Stimulated activated naive CD8-positive, alpha-beta T cell treated with anti-CD3 and anti-CD28 coated beads, Interleukin-15, Interleukin-2, amounts not matched to agents 100 U/mL and 50 U/mL, for 24 hours (primary cell): ENCODE measurements at places on chromosomes 7 and 10.
A peak's percentile ranks its signal among the peaks of the same experiment; 100 is the strongest.

GRCh38 chr10:16612115-16612980, 90.7 kb upstream of the C1QL3 start:
- DNase-seq = peak; percentile 14

DNA sequence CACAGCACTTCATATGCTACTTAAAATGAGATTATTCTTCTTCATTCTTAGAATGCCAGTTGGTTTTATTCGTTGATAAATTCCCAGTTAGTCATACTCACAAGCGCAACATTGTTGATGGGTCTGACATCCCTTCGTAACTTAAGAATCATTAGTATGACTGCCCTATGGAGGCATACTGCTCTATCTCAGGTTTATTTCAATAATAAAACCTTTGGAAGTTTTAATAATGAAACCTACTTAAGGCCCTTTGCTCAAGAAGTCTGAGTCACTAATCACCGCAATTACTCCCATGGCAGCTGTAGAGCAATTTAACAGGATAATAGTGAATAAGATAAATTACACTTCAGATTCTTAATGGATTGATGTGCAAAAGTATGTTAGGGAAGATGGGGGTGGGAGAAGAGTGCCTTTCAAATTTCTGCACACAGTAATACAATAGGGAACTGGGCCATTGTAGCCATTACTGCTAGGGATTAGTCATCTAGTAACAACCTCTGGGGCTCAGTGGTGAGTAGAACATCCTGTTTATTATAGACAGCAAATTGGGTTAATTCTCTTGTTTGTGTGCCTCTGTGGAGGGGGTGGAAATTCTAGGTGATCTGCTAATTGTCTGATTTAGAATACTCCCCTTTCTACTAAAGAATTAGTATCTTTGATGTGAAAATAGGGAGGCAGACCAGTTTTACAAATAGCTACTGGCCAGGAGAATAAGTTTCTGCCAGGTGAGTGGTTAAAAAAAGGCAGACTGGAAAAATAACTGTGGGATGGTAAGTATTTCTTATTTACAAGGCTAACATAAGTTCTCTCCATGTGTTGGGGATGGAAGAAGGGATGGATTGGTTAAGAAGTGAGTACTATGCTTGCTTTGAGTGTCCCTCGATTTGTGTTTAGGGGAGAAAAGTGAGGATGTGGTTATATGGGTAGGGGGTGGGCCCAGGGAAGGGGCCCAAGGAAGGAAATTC, 74.5 kb upstream of the VKORC1L1 start:
- DNase-seq = no peak

DNA sequence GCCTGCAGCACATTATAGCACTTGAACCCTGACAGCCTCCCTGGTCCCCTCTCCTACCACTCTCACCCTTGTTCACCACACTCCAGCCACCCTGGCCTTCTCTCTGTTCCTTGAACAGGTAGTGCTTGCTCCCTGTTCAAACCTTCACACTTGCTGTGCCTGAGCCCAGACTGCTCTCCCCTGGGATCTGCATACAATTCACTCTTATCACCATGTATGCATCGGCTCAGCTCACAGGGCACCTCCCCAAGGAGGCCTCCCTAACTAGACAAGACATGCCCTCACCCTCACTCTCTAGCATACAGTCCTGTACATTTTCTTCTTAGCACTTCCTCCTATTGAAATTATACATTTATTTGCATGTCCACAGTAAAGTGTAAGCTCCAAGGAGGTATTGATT, 59.3 kb downstream of the FAM13C start:
- no peak for DNase-seq

GRCh38 chr10:60871215-60871614, 72.8 kb downstream of the RHOBTB1 start:
- DNase-seq = no peak

DNA sequence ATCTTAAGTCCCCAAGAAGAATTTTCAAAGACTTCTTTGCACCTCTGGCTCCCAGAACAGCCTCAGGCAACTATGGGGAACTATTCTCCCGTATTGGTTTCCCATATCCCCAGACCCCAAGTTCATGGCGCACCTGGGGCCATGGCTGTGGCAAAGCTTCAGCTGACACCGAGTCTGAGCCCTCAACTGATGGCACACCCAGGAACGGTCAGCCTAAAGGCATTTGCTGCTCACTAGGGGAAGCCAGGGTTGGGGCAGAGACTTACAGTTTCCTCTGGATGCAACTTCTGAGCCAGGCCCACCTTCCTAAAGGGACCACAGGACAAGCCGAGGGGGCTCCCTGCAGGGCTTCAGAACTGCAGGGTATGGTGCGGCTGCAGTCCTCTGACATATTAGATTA, 13.7 kb upstream of the CPA1 start:
- no peak for DNase-seq

DNA sequence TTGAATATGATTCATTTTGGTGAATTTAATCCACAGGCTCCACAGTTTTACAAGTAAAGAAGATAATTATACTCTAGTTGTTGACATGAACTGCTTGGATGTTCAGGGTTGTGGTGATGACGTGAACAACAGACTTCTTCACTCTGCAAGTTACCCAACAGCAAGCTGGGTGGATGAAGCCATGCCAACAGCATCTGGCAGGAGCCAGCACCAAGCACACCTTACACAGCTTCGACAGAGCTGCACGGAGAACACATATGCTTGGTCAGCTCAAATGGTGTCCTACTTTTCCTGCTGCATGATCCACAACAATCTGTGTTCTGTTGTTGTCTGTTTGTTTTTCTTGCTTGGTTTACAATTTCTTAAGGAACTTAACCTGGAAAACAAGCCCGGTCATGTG, 9.8 kb downstream of the NOD1 start:
- DNase-seq = no peak

DNA sequence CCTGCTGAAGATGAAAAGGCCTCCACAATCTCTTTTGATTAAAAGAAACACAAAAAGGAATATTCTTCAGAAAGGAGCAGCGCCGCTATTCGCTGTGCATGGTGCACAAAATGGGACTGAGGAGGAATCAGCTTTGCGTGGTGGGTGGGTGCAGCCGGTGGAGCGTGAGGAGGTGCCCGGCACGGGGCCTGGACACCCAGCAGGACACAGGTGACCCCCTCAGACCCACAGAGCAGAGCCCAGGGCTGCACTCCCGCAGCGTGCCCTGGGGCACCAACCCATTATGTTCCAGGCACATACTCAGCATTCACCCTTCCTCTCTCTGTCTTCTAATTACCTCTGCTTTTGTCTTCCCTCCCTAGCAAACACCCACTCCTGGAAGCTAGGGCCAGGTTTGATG, 238.0 kb upstream of the PPP2R2D start:
- no peak for DNase-seq

GRCh38 chr7:28999895-29000716, 42.0 kb upstream of the TRIL start:
- DNase-seq = no peak

DNA sequence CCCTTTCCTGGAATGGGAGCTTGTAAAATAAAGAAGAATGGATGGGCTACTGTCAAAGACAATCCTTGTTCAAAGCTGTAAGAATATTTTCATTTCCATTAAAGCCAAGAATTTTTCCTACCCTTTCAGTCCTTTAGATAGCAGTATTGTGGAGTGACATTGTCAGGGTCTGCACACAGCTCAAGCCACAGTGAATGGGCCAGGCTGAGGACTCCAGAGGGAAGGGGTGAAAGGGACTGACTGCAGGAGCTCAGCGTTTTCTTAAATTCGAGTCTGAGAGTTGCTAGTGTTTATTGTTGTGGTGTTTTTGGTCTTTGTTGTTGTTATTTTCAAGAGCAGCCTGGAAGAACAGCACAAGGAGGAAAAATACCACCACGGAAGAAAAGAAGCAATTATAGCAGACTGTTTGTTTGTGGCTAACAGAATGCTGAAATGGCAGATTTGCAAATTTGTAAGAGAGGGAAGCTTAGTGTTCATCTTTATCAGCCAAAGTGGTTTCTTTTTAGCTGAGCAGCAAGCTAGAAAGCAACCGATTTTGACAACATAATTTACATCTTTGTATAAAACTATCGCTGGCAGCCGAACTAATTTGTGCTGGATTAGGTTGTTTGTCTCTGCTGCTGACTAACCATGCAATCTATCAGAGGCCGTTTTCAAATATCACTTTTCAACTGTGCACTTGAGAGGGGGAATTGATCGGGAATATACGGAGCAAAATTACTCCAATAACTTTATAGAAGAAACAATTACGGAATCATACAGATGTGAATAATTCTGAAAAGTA, 192.1 kb downstream of the LRMDA start:
- DNase-seq = no peak

GRCh38 chr10:62067560-62067959, 166.1 kb downstream of the ARID5B start:
- DNase-seq = no peak
